Caudate nucleus (tissue), 63 donors: ENCODE measurements at places on chromosomes 3 and 15.

DNA sequence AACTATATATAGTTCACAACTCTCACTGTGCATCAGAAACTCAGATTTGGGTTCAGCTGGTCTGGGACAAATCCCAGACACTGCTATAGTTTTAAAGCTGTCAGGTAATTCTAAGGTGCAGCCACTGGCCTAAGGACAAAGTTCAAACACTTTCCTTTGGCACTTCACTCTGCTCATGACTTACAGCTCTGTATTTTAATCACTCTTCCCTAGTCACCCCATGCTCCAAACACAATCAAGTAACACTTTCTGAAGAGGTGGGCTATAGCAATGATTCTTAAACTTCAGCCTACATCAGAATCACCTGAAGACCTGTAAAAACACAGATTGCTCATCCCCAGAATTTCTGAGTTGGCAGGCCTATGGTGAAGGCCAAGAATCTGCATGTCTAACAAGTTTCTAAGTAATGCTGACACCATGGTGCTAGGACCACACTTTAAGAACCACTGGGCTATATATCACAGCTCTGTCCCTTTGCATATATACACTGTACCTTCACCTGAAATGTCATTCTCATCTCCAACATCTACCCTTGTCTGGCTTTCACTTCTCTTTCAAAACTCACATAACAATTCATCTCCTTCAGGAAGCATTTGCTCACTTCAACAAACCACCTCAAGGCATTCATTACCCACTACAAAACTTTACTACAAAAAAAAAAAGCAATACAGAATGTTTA lies 21.4 kb downstream of the STAG1 start:
- no peak for DNase-seq

DNA sequence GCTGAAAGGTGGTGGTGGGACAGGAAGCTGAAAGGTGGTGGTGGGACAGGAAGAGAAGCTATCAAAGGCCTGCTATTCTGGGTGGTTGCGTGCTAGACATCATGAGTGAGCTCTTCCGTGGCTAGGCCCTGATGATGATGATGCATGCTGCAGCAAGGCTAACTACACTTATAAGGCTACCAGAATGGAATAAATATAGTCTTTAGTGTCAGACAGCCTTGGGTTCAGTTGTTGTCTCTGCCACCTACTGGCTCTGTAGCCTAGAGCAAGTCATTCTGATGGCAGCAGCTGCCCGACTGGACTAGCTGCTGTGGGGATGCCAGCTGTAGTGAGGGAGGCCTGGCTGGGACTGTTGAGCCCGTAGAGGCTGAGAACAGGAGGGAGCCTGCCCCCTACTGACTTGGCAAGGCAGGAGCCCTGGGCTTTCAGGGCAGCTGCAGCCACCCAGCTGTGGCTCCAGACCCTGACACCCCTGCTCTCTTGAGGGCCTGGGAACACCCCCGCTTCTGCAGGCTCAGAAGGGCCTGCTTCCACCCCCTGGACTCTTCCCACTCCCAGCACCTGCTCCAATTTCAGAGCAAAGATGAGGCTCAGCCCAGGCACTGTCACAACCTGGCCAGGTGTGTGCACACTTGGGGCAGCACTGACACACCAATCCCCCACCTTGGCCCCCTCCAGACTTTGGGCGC lies 21.4 kb upstream of the ZBED2 start:
- DNase-seq, result no peak

GRCh38 chr3:43817064-43817463 lies 126.3 kb downstream of the ABHD5 start:
- no peak for DNase-seq

DNA sequence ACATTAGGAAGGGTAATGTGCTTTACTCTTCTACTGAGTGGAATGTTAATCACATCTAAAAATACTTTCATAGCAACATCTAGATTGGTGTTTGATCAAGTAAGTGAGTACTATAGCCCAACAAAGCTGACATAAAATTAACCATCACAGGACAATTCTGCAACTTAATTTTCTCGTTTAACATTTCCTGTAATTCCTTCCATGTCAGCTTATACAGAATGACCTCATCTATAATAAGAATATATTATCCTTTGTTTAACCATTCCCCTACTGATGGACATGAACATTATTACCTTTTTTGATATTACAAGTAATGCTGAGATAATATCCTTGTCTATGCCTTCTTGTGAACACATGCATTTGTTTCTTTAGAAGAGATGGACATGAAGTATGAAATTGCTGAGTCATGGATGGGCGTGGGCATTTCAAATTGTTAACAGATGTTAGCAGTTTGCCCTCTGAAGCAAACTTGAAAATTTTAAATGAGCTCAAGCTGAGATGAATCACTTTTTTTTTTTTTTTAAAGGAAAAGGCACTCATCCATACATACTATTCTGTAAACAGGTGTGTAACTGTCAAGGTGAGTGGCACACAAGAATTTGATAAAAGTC lies 85.1 kb downstream of the OXNAD1 start:
- no peak for DNase-seq
